ENCODE measurements at places on chromosomes 6 and 20. TPM values are rescaled to one million over a fixed set of nuclear protein-coding genes. Genes with fewer than 3 reads are reported as not detected.

DNA sequence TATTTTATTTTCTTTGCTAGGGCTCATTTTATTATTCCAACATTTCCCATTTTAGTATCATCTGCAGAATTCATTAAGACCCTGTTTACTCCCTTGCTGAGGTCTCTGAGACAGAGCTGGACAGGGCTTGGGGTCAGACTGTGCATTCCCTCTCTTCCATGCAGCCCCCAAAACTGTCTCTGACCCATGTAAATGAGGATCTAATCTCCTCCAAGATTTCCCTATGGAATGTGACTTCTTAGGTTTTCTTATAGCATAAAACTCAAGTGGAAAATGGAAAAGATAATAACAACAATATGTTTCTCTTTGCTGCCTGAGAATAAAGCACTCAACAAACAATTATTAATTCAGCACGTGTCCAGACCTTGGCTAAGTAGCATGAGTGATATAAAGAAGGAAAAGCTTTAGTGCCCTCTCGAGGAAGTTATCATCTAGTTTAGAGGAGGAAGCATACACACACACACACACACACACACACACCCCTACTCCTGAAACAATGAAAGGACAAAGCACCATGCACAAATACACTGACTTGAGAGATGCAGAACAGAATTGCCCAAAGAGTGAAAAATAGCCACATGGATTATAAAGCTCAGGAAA lies 815.5 kb downstream of the BCKDHB start:
- no peaks in the 10 kb centered on the region for H3K27me3 ChIP-seq
- no peak overlapping the region for H3K27ac ChIP-seq
- no peak for DNase-seq
- H3K4me3 ChIP-seq = no peak overlapping the region
- no peaks in the 10 kb centered on the region for H3K4me1 ChIP-seq

ME1 gene
- total RNA-seq = 11.4 TPM

HEY2 gene
- total RNA-seq = 0.69 TPM

DNA sequence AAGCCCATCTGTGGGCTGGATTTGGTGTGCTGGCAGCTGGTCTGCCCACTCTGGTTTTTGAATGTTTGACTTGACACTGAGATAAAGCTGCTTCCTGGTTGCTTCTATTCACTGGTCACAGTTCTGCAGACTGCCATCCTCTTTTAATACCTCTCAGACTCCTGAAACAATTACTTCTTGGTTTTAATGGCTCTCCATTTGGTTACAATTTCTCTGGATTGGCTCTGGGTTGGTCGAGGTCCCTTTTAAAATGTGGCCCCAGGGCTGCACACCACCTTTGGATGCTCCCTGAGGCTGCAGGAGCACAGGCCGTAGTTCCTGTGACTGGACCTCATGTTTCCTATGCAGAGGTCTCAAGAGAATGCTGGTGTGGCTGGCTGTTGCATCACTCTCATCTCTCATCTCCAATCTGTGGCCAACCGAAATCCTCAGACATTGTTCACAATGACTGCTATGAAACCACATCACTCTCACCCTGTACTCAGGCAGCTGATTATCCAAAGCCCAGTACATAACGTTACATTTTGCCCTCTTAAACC lies 98.5 kb downstream of the INSM1 start:
- H3K4me1 ChIP-seq = no peaks in the 10 kb centered on the region
- H3K36me3 ChIP-seq = no peaks in the 10 kb centered on the region
- no peak for DNase-seq
- no peaks in the 10 kb centered on the region for H3K27me3 ChIP-seq
- no peak overlapping the region for H3K4me3 ChIP-seq

DNA sequence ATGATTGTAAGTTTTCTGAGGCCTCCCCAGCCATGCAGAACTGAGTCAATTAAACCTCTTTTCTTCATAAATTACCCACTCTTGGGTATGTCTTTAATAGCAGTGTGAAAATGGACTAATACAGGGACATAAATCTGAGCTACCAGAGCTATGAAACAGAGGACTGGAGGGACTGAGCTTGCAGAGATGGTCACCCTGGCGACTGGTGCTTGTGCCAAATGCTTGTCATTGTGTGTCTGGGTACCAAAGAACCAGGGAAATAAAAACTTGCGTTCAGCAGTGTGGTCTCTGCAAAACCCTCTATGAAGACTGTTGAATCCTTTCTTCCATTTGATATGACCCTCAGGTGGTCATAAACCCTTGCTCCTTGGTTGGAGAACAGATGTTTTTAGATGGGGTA lies 105.1 kb upstream of the PRL start:
- no peaks in the 10 kb centered on the region for H3K36me3 ChIP-seq
- no peaks in the 10 kb centered on the region for H3K4me1 ChIP-seq
- no peak overlapping the region for H3K27ac ChIP-seq
- no peak for DNase-seq
- no peak overlapping the region for H3K4me3 ChIP-seq

CLVS2 gene
- total RNA-seq = 0.05 TPM

GNMT gene
- not detected for total RNA-seq

FOXA2 gene
- 27.9 TPM for total RNA-seq

DNA sequence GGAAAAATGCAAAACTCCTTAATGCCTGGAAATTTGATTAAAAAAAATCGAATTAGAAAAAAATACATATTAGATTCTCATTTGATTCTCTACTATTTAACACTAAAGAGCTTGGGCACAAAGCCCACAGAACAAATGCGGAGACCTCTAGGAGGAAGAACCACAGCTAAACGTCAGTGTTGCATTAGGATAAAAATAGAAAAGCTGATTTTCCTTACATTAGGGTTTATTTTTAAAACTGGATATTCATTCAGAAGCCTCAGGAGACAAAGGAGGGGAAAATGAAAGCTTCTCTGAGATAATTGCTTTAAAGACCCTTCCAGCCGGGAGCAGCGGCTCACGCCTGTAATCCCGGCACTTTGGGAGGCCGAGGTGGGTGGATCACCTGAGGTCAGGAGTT lies 77.3 kb downstream of the ECT2L start:
- DNase-seq = no peak
- no peaks in the 10 kb centered on the region for H3K27me3 ChIP-seq
- H3K27ac ChIP-seq = no peak overlapping the region
- no peak overlapping the region for H3K4me3 ChIP-seq
- H3K36me3 ChIP-seq = no peaks in the 10 kb centered on the region

- H3K4me1 ChIP-seq = no peaks in the 10 kb centered on the region
- no peak overlapping the region for H3K27ac ChIP-seq
- H3K4me3 ChIP-seq = no peak overlapping the region
- no peaks in the 10 kb centered on the region for H3K36me3 ChIP-seq
These were observed 30.7 kb downstream of the HUS1B start for GRCh38 chr6:626236-626635.

DNA sequence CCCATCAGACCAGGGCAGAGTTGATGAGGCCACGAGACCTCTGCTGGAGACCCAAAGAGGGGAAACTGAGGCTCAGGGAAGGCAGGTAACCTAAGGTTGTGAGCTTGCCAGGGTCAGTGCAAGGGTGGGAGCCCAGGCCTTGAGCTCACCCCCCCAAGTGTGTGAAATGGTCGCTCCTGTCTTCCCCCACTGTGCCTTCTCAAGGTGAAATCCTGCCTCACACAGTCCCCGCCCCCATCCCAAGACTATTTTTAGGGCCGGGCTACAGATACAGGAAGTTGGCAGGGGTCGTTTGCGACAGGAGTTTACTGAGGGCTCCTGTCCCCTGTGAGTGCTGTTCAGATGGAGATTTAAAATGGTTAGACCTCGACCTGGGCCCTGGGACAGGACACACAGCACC lies 18.7 kb upstream of the GATA5 start:
- no peaks in the 10 kb centered on the region for H3K4me1 ChIP-seq
- H3K27ac ChIP-seq = no peak overlapping the region
- DNase-seq = no peak

DNA sequence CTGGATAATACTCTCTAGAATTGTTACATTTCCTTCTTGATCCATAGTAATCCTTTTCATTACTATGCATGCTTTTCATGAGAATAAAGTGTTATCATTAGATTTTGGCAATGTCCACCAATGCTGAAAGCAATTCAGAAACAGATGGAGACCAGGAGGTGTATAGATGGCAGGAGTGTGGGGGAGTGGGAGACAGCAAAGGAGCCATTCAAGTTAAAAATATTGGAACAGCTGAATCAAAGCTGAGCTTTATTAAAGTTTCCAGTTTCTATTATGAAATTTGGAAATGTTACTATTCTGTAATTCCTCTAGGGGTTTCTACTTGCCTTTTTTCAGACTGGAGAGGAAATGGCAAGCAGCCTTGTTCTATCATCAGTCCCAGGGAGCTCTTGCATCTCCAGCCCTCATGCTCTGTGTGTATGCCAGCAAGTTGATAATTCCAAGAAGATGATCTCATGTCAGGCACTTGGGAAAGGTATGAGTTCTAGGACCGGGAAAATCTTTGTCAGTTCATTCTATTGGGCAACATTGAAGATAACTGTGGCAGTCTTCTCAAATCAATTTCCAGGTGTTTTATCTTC lies 228.0 kb downstream of the CD109 start:
- no peaks in the 10 kb centered on the region for H3K4me1 ChIP-seq
- H3K27ac ChIP-seq = no peak overlapping the region

GRCh38 chr6:128235556-128235955 lies 284.8 kb downstream of the PTPRK start:
- H3K4me1 ChIP-seq = no peaks in the 10 kb centered on the region
- no peaks in the 10 kb centered on the region for H3K36me3 ChIP-seq
- no peak overlapping the region for H3K4me3 ChIP-seq
- H3K27me3 ChIP-seq = no peaks in the 10 kb centered on the region
- no peak for DNase-seq
- H3K27ac ChIP-seq = no peak overlapping the region

ESR1 gene
- 0.37 TPM for total RNA-seq

GRCh38 chr6:161586887-161587286 lies 313.0 kb upstream of the AGPAT4 start:
- DNase-seq = no peak
- H3K4me1 ChIP-seq = no peaks in the 10 kb centered on the region
- no peak overlapping the region for H3K4me3 ChIP-seq
- no peaks in the 10 kb centered on the region for H3K27me3 ChIP-seq

- H3K36me3 ChIP-seq = no peaks in the 10 kb centered on the region
- no peak overlapping the region for H3K4me3 ChIP-seq
- H3K27me3 ChIP-seq = no peaks in the 10 kb centered on the region
- H3K4me1 ChIP-seq = no peaks in the 10 kb centered on the region
- DNase-seq = no peak
- H3K27ac ChIP-seq = no peak overlapping the region
These were observed 14.1 kb downstream of the KCNB1 start for GRCh38 chr20:49468412-49468811.

- H3K27me3 ChIP-seq = no peaks in the 10 kb centered on the region
- no peak for DNase-seq
- no peak overlapping the region for H3K4me3 ChIP-seq
- peaks cover 4% of the 10 kb centered on the region for H3K36me3 ChIP-seq
- H3K27ac ChIP-seq = no peak overlapping the region
These were observed 5.3 kb downstream of the HLA-B start for GRCh38 chr6:31351401-31352309.

DNA sequence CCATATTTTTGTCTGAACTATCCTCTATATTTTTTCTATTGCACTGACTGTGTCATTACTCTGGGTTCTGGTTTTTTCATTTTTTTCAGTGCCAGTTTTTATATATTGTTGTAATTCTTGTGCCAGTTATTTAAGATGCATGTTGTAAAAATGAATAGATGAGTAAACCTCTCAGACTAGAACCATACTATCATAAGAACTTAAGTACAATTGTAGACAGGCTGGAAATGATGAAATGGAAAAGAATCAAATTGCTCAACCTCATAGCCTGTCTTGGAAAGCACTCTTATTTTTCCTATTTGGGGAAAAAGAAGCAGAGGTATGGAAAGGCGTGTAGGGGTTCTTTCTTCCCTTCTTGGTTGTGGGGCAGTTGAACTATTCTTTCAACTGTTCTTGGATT lies 30.2 kb downstream of the PANK2 start:
- no peak overlapping the region for H3K27ac ChIP-seq
- DNase-seq = no peak
- H3K4me3 ChIP-seq = no peak overlapping the region
- H3K36me3 ChIP-seq = peaks cover 8% of the 10 kb centered on the region
- H3K4me1 ChIP-seq = peaks cover 2% of the 10 kb centered on the region
- H3K27me3 ChIP-seq = no peaks in the 10 kb centered on the region

- no peaks in the 10 kb centered on the region for H3K36me3 ChIP-seq
- no peak for DNase-seq
- no peaks in the 10 kb centered on the region for H3K27me3 ChIP-seq
- no peaks in the 10 kb centered on the region for H3K4me1 ChIP-seq
These were observed 25.2 kb downstream of the SNX14 start for GRCh38 chr6:85568411-85568810.

GRCh38 chr20:20063941-20064702 lies 11.8 kb downstream of the CFAP61 start:
- no peak for DNase-seq
- H3K27me3 ChIP-seq = no peaks in the 10 kb centered on the region
- no peaks in the 10 kb centered on the region for H3K4me1 ChIP-seq
- no peaks in the 10 kb centered on the region for H3K36me3 ChIP-seq
- H3K4me3 ChIP-seq = no peak overlapping the region

GRCh38 chr20:37990571-37991151 lies 42.6 kb downstream of the TTI1 start:
- H3K27me3 ChIP-seq = no peaks in the 10 kb centered on the region
- H3K4me1 ChIP-seq = peaks cover 13% of the 10 kb centered on the region
- DNase-seq = peak; percentile 33
- H3K27ac ChIP-seq = no peak overlapping the region

- no peak for DNase-seq
- no peak overlapping the region for H3K27ac ChIP-seq
- no peaks in the 10 kb centered on the region for H3K27me3 ChIP-seq
- no peaks in the 10 kb centered on the region for H3K4me1 ChIP-seq
- H3K4me3 ChIP-seq = no peak overlapping the region
These were observed 316.2 kb upstream of the NOX3 start for GRCh38 chr6:155771822-155772221.

SASH1 gene
- 16.4 TPM for total RNA-seq

- no peak overlapping the region for H3K27ac ChIP-seq
- H3K36me3 ChIP-seq = no peaks in the 10 kb centered on the region
- H3K4me1 ChIP-seq = no peaks in the 10 kb centered on the region
- no peaks in the 10 kb centered on the region for H3K27me3 ChIP-seq
- no peak for DNase-seq
These were observed 27.5 kb upstream of the NHSL1 start for GRCh38 chr6:138526822-138527235.

EYA4 gene
- not detected for total RNA-seq

DNA sequence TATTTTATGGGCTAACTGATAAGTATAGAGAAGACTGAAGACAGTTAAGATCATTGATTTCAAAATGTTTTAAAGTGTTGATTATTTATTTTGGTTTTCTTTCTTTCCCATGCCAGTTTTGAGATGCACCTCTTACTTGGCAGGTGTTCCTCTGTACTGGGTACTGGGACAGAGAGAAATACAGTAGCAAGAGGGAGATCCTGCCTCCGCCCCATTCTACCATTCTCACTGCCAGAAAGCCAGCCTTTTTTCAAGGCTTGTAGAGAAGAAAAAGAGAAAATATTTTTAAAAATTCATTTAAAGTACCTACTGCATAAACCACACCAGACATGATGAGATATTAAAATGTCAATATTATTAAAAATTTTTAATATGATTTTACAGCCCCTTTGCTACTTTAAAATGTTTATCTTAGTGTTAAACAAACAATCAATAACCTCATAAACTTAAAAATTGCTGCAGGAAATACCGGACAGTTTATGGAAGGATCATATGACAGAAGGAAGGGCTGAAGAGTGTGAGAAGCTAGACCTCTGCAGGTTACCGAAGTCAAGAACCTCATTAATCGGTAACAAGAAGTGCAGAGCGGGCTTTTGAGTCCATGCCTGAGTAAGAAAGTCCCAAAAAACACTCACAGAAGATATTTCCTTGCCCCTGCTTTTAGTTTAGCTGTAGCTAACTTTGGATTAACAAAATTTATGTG lies 117.8 kb upstream of the ESR1 start:
- no peaks in the 10 kb centered on the region for H3K4me1 ChIP-seq
- no peak for DNase-seq
- no peak overlapping the region for H3K4me3 ChIP-seq
- no peak overlapping the region for H3K27ac ChIP-seq
